ENCODE measurements at places on chromosomes 12 and 14. TPM values are rescaled to one million over a fixed set of nuclear protein-coding genes. Genes with fewer than 3 reads are reported as not detected.

KCNH3 gene
- total RNA-seq = 1.5 TPM

- no peak for DNase-seq
- H3K27me3 ChIP-seq = no peaks in the 10 kb centered on the region
- H3K4me1 ChIP-seq = no peaks in the 10 kb centered on the region
Measured at GRCh38 chr12:84270470-84271140, 642.0 kb downstream of the SLC6A15 start.

IGF1 gene
- total RNA-seq = 1.1 TPM

CLEC2D gene
- total RNA-seq = 391 TPM

DNA sequence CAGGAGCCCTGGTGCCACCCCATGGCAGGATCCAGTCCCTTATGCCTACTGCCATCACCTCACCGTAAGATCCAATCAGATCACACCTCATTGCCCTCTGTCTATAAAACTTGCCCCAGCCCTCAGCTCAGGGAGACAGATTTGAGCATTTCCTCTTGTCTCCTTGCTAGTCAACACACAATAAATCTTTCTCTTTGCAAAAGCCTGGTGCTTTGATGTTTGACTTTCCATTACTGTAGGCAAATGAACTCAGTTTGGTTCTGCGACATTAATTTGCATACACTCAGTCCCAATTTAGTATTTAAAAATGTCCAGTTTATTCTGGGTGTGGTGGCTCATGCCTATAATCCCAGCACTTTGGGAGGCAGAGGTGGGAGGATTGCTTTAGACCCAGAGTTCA, 188.4 kb downstream of the AEBP2 start:
- no peak overlapping the region for H3K4me3 ChIP-seq
- H3K36me3 ChIP-seq = no peaks in the 10 kb centered on the region
- no peak for DNase-seq
- H3K27me3 ChIP-seq = no peaks in the 10 kb centered on the region
- H3K27ac ChIP-seq = no peak overlapping the region
- peaks cover 2% of the 10 kb centered on the region for H3K4me1 ChIP-seq

- H3K4me3 ChIP-seq = no peak overlapping the region
- no peak overlapping the region for H3K27ac ChIP-seq
- H3K27me3 ChIP-seq = peaks cover 51% of the 10 kb centered on the region
- DNase-seq = no peak
- no peaks in the 10 kb centered on the region for H3K4me1 ChIP-seq
Measured at GRCh38 chr14:104845033-104845666, 19.9 kb upstream of the CEP170B start.

CMA1 gene
- total RNA-seq = not detected

GRCh38 chr14:106185837-106186233, 659.5 kb downstream of the TMEM121 start:
- DNase-seq = peak; percentile 90
- no peaks in the 10 kb centered on the region for H3K36me3 ChIP-seq
- H3K4me3 ChIP-seq = peak overlapping the region; percentile 9

Data from activated CD4-positive, alpha-beta T cell treated with anti-CD3 and anti-CD28 coated beads, Interleukin-2, amount 10 ng/mL, durations not matched to agents 24 days and 14 days (primary cell).